Brain pericyte (primary cell): ENCODE measurements at places on chromosomes 12 and 14.

- DNase-seq = no peak
Observed at GRCh38 chr12:124745891-124746570, 117.6 kb downstream of the SCARB1 start.

DNA sequence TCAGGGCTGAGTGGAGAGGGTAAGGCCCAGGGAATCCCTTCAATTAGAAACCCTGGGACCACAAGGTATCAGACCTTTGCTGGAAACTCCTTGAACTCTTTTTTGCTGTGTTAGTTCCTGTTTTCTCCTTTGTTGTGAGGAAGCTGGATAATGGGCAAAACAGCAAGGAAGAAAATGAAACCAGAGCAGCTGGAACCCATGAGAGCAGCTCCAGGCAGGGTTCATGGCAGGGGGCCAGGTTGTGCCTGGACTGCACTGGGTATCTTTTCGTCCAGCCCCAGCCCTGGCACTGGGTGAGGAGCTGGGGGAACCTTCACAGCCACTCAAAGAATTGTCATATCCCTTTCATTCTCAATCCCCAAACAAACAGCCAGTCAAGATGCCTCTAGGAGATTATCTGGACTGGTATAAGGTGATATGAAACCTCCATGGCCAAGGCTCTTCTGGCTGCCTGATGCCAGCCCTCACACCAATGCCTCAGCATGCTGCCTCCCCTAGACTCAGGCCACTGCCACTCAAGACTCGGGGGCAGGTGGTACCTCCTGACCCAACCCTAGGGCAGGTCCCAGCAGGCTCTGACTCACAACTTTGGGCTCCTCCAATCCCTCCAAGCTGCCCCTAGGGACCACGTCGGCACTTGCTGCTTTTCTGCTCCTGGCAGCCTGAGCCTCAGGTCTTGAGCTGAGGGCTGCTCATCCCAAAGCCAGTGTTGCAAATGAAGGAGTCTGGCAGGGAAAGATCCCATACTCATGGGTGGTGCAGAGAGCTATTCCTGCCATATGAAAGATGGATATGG lies 16.5 kb downstream of the FAM186B start:
- DNase-seq = no peak

- DNase-seq = no peak
Observed at GRCh38 chr12:93208011-93208410, 169.7 kb upstream of the NUDT4 start.

- DNase-seq = peak; percentile 39
Observed at GRCh38 chr12:8108808-8109398, 14.5 kb upstream of the CLEC4A start.

GRCh38 chr12:126069549-126070165 lies 1004.4 kb downstream of the AACS start:
- DNase-seq = peak; percentile 18

DNA sequence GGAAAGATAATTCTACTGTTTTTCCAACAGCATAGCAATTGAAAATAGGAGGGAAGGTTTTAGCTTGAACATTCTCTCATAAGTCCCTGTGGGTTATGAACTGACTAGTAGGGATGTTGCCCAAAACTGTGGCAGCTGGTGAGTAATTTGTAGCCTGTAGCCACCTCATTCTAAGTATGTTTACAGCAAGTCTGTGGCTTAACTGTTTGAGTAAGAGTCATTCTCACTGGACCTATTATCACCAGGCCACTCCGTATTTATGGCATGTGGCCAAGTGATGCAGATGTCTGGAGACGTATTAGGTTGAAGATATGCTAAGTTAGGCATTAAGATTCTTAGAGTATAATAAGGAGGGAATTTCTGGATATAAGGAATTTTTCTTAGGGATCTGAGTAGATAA lies 458.3 kb downstream of the ETNK1 start:
- no peak for DNase-seq

- DNase-seq = no peak
Observed at GRCh38 chr12:100919116-100919515, 124.5 kb downstream of the ANO4 start.

DNA sequence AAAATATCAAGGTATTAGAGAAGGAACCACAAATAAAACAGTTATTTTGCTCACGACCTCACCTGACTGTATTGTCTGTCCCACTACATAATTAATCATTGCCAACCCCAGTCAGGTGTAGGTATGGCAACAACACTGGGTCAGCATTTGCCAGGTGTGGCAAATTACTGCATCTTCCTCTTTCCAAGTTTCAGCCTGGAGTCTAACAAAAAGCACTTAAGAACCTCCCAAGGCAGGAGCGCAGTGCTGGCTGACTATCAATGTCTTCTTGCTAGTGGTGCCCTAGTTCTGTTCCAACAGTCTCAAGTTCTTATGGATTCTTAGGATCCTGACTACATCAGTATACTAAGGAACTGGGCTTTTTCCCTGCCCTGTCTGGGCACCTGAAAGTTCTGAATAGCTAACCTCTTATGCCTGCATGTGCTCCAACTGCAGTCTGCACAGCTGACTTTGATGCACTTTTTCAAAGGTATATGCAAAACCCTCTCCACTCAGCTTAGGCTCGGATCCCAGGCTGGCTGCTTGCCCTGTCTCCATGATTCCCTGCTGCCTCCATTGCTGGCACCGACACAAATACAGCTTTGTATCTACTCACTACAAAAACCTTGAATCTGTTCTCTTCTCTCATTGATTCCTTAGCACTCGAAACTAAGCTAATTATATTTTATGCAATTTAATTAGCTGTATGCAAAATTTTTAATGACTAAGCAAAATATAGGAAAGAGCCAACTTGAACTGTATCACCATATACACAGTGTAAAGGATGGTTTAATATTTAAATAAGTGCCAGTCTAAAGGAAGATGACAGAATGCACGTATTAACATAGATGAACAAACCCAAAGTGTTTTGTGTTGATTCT lies 113.3 kb downstream of the PRKD1 start:
- DNase-seq = no peak

DNA sequence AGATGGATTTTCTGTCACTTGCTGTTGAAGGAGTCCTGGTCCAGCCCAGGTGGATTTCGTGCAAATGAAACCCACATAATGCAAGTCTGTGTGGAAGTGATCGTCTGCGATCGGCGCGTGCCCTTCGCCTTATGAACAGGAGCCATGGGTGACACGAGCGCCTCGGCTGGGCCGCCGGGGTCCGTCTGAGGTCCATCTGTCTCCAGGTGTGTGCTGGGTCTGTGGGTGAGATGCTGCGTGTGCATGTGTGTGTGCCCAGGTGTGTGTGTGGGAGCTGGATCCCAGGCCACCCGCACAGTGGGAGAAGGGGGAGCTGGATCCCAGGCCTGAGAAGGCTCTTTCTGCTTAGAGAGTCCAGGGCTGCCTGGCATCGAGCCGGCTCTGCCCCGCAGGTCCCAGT lies 53.8 kb downstream of the GALNT9 start:
- DNase-seq = no peak

GRCh38 chr12:93918262-93918661 lies 230.1 kb upstream of the PLXNC1 start:
- DNase-seq = no peak

DNA sequence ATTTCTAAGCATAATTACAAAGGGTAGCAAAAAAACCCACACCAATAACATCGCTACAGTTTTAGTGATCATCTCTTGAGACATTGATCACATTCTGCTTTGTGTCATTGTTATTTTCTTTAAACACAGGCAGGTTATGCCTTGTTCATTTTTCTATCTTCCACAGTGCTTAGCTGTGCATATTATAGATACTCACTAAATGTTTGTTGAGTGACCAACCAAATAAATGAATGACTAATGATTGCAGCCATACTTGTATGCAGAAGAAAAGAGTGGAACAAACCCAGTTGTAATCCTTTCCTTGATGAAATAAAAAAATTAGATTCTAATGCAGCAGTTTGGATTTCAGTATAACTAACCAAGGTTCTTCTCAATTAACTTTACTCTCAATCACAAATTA lies 81.0 kb upstream of the RASSF8 start:
- no peak for DNase-seq

- no peak for DNase-seq
Observed at GRCh38 chr12:83361475-83361874, 674.8 kb downstream of the TMTC2 start.

GRCh38 chr12:89319122-89319521 lies 33.2 kb downstream of the DUSP6 start:
- no peak for DNase-seq

- DNase-seq = no peak
Observed at GRCh38 chr14:68666899-68667298, 126.0 kb downstream of the ZFP36L1 start.

DNA sequence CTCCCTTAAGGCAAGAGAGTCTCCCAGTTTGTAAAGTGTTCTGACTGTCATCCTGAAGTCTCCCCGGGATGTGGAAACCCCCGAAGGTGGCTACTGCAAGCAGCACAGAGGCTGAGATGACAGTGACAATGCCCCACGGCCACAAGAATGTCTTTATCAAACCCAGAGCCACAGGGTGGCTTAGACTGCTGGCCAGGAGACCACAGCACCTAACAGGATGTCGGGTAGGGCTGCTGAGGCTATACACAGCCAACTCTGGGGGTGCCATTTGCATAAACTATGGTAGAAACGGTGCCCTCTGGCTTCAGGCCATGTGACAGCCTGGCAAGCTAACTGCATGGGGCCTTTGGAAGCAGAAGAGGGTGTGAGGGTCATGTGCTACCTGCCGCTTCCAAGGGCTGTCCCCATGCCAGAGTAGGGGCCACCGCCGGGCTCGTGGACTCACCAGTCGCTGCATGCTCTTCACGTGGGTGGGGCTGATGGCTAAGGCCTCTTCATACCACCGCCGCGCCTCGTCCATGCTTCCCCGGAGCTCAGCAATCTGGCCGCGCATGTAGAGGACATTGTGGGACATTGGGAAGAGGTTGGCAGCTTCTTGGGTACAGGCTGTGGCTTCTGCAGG lies 180.9 kb downstream of the CALM1 start:
- no peak for DNase-seq

DNA sequence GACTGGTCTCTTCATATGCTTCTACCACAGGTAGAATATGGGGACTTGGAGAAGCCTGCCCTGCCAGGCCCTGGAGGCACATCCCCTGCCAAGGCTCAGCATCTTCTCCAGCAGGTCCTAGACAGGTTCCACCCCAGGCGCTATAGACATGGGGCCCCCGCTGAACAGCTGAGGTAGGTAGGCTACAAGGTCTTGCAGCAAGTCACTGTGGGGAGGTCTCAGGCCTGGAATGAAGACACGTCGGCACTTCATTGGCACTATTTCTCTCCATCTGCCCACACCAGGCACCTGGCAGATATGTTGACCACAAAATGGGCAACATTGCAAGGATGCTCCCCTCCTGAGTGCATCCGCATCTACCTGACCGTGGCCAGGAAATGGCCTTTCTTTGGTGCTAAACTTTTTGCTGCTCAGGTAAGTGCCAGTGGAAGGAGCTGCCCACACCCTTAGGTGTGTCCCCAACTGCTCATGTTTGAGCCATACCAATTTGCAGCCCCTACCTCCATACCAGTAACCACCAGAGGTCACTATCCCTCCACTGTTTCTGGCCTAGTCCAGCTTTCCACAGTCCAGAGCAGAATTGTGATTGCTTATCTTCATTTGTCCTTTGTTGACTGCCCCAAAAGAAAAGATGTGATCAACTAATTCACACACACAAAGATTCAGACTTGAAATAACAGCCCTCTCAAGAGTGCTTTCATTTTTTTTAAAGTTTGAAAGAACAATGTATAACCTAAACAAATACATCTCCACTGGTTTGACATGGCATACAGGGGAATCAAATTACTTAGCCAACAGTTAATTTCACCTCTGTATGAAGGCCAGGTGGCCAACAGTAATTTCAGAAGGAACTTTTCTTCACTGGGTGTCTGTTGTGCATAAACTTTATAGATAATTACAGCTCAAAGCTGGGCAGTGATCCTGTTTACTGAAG lies 16.1 kb downstream of the PIGH start:
- no peak for DNase-seq

- no peak for DNase-seq
Observed at GRCh38 chr14:21068521-21069387, 1.4 kb upstream of the ARHGEF40 start.

- DNase-seq = no peak
Observed at GRCh38 chr12:110995016-110995415, 74.6 kb upstream of the MYL2 start.

GRCh38 chr12:80708259-80708974 lies 983 bp downstream of the MYF6 start:
- DNase-seq = no peak

- DNase-seq = no peak
Observed at GRCh38 chr12:92908108-92908507, 21.0 kb downstream of the EEA1 start.

DNA sequence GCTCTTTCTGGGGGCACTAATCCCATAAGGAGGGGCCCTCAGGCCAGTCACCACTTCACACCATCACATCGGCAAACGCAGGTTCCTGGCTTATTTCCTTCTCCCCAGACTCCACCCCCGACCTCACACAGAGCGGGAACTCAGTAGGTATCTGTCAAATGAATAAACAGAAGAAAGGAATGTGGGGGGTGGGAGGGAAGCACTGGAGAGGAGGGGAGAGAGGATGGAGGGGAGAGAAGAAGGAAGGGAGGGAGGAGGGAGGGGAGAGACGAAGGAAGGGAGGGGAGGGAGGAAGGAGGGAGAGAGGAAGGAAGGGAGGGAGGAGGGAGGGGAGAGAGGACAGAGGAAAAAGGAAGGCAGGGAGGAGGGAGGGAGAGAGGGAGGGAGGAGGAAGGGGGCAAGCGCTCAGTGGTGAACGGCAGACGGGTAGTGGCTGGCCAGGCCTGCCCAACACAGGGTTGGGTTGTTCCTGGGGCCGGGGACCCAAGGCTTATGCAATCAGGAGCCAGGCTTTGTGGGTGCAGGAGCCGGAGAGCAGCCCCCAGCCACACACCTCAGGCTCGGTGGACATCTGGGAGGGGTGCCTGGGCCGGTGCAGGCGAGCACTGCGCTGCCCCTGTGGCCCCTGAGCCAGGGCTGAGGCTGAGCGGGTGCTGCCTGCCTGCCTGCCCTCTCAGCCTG lies 52.6 kb upstream of the FBRSL1 start:
- no peak for DNase-seq

DNA sequence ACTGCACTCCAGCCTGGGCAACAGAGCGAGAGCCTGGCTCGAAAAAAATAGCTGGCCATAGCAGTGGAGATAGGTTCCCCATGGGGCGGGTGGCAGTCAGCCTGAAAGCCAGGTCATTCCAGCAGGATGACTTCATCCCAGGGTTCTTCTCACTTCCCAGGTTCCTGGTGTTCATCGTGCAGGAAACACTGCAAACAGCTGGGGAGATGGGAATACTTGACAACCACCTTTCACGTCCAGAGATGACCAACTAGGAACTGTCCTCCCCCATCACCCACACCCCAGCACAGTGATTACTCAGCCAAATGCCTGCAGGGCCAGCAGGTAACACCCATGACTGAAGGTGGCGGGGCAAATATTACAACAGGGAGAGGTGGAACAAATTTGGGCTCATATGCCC lies 1.7 kb downstream of the VSIG10 start:
- no peak for DNase-seq
